ENCODE measurements at places on chromosomes 3 and 15.

DNA sequence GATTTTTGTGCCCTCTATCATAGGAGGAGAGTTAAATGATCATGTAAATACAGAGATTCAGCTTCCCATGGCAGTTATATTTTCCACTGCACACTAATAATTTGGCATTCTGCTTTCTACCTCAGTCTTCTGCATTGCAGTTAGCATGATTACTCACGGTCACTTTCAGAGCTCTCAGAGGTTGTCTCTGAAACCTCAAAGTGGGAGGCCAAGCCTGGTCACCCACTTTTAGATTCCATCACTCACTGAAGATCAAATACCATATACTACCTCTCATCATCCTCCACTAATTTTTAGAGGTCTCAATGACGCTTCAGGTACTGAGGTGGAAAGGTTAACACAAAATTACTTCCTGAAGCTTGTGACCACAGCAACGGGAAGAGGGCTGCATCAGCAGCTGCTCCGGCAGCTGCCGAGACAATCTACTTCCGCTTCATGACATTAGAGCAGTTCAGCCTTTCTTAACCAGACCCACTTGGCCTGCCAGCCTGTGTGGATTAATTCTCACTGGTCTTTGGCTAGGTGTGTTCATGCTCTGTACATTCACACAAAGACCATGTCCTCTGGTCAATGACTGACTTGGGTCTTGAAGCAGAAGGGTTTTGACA, 416.4 kb upstream of the PDZRN3 start:
- DNase-seq = no peak

- peak; percentile 50 for DNase-seq
Measured at GRCh38 chr15:85316244-85316934, 64.0 kb upstream of the AKAP13 start.

GRCh38 chr3:147341727-147342126, 64.6 kb downstream of the ZIC4 start:
- DNase-seq = no peak

GRCh38 chr3:148005456-148005855, 596.3 kb downstream of the ZIC1 start:
- DNase-seq = no peak

DNA sequence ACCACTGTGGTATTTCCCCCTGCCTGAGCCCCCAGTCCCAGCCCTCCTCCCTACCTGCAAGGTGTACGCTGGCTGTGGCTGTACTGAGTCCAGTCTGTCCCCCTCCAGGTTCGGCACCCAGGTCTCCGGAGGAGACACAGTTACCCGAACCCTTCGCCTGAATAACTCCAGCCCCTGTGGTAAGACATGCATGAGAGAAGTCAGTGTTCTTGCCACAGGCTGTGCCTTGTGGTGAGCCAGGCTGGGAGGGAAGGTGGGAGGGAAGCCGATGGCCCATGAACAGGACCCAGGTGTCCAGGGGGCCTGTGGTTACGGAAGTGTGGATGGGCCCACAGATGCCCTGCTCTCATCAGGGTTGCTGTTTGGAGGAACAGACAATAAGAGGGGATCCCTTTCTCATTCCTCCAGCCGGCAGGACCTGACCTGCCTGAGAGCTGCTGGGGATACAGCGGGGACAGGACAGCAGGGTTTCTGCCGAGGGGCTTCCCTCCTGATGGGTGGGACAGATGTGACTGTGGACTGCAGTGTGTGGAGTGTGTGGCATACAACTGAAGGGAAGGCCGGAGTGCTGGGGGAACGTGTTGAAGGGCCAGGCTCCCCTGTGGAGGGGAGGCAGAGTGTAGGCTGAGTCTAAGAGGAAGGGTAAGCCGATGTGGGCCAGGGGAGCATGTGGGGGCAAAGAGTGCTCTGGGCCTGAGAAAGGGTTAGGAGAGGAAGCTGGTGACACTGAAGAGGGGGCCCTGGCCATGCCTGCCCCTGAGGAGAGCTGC, 21.9 kb downstream of the ACAA1 start:
- no peak for DNase-seq

DNA sequence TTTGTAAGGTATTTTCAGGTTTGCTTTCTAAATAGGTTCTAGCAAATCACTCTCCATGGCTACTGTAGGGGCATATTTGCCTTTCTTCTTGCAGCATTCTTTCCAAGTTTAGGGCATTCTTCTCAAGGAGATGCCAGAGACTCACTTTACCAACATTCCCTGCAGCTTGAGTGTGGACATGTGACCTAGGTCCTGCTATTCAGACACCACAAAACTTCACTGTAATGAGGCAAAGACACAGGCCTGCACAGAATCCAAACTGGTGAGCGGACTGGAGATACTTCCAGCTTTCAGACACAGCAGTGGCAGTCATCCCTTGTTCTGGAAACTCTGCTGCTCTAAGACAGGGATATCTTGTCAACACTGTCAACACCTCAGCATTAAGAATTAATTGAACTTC, 146.4 kb upstream of the PFN2 start:
- no peak for DNase-seq

DNA sequence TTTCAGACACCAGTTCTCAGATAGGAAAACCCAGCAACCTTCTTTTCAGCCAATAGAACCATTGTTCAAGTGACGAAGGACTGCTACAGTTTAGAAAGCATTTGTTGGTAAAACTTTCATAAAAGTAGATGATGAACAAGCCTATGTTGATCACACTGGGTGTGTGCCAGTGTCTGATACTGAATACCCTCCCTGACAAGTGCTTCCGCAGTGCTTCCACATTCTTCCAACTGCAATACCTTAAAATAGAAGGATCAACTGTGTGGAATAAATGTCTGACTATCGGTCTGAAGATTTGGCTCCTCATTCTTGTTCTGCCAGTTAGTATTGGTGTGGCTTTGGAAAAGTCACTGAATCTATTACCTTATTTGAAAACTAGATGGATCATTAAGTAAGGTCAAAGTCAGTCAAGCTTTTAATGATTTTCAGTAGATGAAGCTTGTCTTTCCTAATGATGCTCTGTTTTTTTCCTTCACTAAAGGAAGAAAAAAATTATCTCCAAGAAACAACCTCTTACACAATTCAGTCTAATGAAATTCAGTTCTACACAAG, 479.4 kb upstream of the CBLB start:
- DNase-seq = no peak

Measured in CD4-positive, alpha-beta T cell treated with Interleukin-17A for 4 hours (primary cell).